ENCODE measurements at places on chromosomes 1 and 21.

GRCh38 chr1:147612366-147612765 is 58.0 kb downstream of the ACP6 start:
- no peak for DNase-seq

DNA sequence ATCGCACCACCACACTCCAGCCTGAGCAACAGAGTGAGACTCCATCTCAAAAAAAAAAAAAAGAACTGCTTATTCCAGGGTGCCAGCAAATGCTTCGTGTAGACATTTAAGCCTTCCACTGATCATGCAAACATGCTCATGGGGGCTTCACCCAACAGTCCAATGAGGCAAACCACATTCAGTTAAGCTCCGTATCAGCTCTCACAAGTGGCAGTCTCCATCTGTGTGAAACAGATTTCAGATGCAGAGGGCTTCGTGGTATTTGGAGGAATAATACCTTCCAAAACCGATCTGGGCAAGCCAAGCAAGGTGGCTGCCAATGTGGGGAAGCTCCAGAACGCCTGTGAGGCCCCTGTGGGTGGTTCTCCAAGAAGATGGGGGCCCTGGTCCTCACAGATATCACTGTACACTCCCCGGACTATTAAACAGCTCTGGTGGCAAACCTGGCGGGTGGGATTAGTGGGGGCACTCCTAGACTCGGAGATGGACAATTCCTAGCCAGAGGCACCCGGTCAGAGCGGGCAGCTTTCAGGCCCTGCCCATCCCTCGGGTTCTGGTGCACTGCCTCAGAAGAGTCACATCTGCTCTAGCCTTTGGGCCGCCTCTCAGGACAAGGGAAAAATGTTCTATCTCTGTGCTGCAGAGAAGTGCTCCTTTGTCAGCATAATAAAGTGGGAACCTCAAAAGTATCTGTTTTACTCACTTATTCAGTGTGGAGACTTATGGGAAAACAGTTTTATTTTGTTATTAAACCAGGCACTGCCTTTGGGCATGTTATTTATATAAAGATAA is 10.2 kb downstream of the CREG1 start:
- no peak for DNase-seq

- DNase-seq = no peak
Measured at GRCh38 chr1:147167365-147167764, 4.9 kb downstream of the PRKAB2 start.

DNA sequence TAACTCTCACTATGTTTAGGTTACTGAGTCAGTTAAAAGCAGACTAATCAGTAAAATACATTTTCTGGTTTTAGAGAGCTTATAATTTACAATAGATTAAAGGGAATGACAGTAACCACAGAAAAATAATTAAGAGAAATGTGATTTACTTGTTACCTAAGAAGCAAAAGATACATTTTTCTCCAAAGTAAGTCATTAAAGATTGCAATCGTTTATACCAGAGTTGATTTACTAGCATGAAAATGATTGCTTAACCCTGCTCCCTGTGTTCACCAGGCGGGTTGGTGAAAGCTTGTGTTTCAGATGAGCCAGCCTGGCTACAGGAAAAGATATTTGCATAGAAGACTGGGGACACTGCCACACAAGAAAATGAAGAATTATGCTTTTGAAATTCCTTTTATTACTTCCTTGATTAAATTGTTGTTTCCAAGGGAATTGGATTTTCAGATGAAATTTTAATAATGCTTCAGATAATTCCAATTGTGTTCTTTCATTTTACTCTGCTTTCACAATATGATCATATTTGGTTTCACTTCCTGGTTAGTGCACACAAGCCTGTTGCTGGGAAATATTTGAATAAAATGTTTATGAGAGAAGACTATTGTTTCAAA is 27.9 kb downstream of the LRRC8B start:
- no peak for DNase-seq

DNA sequence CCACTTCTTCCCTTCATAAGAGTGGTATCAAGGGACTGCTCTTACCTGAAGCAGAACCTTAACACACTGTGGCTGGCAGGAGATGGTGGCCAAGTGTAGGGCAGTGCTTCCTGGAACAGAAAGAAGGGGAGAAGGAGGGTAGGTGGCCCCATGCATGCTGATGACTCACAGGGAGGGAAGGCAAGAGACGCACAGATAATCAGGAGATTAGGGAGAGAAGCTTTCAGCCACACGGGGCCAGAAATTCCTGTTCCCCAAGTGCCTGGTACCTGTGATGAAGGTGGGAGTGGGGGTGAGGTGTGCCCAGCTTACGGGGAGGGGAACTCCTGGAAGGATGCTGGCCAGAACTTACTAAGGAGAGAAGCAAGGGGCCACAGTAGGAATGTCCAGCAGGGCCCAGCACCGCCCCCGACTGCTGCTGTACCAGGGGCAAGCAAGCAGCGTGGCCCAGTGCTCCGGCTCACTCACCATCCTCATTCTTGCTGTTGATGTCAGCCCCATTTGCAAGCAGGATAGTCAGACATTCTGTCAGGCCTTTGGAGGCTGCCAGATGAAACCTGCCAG is 7.7 kb downstream of the ANKRD35 start:
- DNase-seq = no peak

DNA sequence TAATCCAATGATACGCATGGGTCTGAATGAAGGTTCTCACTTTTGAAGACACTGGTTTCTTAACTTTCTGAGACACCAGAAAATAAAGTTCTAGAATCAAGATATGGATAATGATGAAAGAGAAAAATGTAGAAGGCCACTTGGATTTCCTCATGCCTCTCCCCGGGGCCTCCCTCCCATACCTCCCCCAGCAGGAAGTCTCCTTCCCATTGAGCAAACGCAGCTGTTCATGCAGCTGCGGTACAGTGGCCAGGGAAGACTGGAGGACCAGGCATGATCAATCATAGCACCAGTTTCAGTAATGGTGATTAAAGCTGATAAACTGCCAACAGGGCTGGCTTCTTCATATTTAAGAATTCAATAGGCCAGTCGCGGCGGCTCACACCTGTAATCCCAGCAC is 10.9 kb upstream of the UBR4 start:
- no peak for DNase-seq

DNA sequence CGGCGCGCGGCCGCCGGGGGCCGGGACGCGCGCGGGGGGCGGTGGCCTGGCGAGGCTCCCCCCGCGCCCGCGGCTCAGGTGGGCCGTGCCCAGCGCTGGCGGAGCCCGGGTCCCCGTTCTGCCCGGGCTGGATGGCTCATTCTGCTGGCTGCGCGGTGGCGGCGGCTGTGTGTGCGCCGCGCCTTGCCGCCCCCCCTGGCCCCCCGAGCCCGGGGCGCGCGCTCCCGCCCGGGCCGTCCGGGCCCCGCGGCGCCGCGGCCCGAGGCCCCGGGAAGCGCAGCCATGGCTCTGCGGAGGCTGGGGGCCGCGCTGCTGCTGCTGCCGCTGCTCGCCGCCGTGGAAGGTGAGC is at the start of gene EPHB2:
EPHB2 (plus strand) TSS at position 139 of the 349 bp plus-strand sequence; CDS start at position 283, 144 bp downstream.
- DNase-seq = no peak

GRCh38 chr1:97163591-97164275 is 442.1 kb downstream of the PTBP2 start:
- no peak for DNase-seq

DNA sequence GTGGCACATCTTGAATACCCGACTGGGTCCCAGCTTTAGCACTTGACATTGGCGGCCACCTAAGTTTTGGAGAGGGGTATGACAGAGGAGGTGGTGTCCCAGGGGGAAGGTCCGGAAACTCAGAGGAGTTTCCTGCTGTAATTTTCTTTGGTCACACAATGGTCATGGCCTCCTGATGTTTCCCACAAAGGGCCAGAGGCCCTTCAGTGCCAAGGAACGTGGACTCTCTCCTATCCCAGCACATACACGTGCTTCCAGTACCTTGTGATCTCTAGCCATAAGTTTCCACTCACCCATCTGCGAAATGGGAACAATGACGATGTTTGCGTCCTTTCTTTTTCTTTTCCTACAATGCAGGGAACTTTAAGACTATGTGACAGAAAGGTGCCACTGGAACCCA is 13.2 kb downstream of the CAPN2 start:
- DNase-seq = no peak

GRCh38 chr1:210143465-210144062 is 89.0 kb upstream of the SERTAD4 start:
- peak; percentile 5 for DNase-seq

GRCh38 chr1:106659490-106660244 is 396.8 kb upstream of the PRMT6 start:
- no peak for DNase-seq

DNA sequence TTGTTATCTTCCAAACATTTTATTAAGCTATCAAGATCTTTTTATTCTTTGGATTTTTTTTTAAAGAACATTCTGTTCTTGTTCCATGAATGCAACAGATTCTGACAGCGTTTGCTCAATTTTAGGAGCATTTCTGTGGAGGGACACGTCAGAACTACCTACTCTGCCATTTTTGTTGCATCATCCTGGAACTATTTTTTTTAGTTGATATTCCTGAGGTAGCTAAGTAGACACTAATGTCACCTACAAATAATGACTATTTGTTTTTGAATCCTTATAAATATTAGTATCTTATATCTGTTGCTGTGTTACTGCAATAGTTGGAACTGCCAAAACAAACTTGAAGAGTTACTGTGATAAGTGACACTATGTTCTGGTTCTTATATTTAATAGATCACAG is 57.2 kb downstream of the DNAI4 start:
- DNase-seq = no peak

DNA sequence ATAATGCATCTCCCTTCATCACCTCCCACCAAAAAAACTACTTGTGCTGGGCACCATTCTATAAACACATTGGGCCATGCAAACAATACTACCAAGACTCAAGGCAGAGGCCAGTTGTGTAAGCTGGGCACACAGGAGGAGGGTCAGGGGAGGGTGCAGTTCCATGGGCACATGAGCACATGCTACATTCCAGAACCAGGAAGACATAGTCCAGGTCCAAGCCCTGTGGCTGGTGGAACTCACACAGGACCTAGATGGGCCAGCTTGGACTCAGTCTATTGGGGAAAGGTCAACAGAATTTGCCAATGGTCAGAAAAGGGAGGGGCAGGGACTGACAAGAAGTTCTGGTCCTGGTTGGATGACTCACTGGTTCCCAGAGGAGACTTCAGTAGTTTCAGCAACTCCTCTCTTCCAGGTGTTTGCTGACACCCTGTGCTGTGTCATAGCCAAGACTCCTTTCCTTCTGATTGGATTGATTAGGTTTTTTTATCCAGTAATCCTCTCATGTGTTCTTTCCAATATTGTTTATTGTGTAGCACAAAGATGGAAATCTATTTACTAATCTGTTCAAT is 249.7 kb downstream of the C1orf94 start:
- DNase-seq = no peak

GRCh38 chr1:169250795-169251194 is 116.8 kb downstream of the NME7 start:
- DNase-seq = no peak

GRCh38 chr1:208475449-208475848 is 231.3 kb upstream of the PLXNA2 start:
- no peak for DNase-seq

GRCh38 chr1:11428789-11429188 is 50.2 kb upstream of the DISP3 start:
- DNase-seq = no peak
